ENCODE measurements at places on chromosomes 7 and 10.

GRCh38 chr10:22657566-22658225 lies 56.7 kb downstream of the PIP4K2A start:
- no peak for DNase-seq

DNA sequence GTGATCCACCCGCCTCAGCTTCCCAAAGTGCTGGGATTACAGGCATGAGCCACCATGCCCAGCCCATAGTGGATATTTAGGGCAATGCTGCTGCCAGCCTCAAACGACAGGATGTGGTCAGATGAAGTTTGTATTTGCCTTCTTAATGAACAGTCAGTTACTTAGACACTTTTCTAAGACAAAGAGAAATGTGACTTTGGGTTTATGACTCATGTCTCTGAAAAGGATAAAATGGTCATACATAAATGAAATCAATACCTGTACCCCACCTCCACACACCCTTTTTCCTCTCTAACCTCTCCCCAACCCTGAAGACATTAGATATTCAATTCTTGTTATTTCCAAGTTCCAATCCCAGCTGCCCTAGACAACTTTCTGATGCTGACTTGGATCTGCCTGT lies 109.3 kb upstream of the INSIG1 start:
- peak; percentile 14 for DNase-seq

- peak; percentile 71 for DNase-seq
Measured at GRCh38 chr7:111763221-111763801, 201.0 kb upstream of the IMMP2L start.

DNA sequence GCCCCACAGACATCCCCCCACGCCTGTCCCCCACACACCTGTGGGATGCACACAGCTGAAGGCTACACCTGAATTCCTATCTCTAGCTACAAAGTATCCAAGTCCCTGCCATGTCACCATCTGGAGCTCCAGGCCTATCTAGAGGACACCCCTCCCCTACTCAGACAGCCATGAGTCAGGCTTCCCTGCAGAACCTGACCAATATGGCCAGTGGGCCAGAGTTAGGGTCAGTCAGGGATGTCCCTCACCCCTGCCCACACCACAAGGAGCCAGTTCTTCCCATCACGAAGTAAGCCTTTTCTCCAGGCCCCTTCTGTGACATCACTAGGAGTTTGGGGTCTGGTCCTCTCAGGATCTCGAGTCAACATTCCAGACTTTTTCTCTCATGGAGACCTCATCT lies 10.6 kb upstream of the SLC18A3 start:
- DNase-seq: no peak

Measured in SW480 (cell line).